Stimulated activated CD4-positive, alpha-beta T cell treated with anti-CD3 and anti-CD28 coated beads, TNF-alpha, amount 100 ng/mL, for 48 hours (primary cell): ENCODE measurements at places on chromosomes 5 and 9.
A peak's percentile ranks its signal among the peaks of the same experiment; 100 is the strongest.

DNA sequence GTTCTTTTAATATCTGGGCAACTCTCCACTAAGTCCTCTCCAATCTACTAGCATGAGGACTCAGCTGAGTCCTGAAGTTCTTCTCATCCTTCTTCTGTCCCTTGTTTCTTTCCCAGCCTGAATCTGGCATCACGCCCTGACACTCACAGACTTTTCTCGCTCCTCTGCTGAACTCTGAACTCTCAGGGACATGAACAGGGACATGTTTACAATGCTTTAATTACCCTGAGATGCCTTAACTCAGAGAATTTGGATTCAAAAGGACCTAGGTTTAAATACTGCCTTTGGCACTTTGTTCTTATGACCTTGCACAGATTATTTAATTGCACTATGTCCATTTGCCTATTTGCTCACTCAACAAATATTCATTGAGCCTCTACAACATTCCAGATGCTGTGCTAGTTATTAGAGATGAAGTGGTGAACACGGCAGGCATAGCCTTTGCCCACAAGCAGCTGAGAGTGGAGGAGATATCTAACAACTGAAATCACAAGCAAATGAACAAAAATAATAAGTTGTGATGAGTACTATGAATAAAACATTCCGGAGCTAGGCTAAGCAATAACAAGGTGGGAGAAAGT, 106.0 kb downstream of the ADRB2 start:
- DNase-seq = no peak

DNA sequence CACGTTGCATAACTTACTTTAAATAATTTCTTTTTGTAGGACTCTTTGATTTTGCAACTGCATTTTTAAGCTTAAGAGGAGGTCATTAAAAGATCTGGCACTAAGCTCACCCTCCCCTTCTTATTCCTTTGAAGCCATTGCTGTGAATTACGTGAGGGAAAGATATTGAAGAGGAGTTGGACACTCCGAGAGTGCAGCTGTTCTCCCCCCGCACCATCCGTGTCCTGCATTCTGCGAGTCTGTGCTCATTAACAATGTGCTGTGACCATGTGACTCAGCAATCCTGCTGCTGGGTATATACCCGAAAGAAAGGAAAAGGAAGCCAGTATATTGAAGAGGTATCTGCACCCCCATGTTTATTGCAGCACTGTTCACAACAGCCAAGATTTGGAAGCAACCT, 40.0 kb downstream of the NXNL2 start:
- no peak for DNase-seq

- peak; percentile 46 for DNase-seq
These were observed 10.3 kb upstream of the PCDHB1 start for GRCh38 chr5:141040771-141041426.

DNA sequence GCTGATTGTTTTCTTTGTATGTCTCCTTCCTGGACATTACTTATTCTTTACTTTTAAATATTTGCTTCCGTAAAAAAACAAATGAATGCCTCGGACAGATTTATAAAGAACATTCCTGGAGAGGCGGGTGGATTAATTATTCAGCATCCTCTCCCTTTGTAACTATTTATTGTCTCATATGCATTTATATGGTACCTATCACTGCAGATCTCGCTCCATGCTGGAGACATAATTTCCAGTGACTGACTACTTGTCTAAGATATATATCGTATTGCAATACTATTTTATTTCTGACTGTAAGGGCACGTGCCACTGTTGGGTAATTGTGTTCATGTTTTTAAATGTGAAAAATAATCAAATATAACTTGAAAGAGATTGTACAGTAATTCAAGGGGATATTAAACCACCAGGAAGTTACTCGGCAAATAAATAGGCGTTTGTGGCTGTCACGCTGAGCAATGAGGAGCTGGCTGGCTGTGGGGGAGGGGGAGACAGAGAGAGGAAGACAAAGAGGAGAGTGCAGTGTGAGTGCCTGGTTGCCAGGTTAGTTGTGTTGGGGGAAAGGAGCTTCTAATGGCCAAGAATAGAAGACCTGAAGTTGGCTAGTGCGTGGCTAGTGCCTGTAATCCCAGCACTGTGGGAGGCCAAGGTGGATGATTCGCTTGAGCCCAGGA, 131.8 kb upstream of the GABRP start:
- DNase-seq = no peak

- no peak for DNase-seq
These were observed 91.6 kb downstream of the ZSWIM6 start for GRCh38 chr5:61423487-61424145.

DNA sequence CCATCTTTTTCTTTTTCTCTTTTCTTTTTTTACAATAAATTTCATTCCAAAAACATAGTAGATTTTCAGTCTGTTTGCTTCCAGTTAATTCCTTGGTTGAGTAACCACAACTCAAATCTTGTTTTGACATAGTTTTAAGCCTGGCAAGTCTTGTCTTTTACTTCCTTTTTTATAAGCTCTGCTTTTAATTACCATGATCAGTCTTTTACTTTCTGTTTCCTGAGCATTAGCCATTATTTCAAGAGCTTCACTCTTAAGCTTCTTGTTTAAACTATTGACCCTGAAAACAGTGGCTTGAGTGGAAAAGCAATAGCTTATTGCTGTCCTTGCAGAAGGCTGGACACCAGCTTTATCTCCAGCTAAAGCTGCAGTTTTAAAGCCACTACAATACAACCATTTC, 1363.3 kb downstream of the MAT2B start:
- DNase-seq = no peak

DNA sequence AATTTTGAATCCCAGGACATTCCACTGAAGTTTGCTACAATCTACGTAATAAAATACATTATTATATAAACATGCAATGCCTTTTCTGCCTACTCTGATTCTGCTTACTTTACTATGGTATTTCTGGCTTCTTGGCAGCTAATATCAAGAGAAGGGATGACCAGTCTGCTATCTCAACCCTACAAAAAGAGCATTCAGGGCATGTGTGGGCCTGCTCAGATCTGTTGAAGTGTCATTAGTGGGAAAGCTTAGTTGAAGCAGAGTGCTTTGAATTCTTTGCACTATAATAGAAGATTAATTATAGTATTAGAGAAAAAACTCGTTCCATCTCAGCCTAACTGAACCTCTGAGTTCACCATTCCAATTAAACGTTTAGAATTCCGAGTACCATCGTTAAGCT, 339.5 kb upstream of the ISL1 start:
- no peak for DNase-seq

DNA sequence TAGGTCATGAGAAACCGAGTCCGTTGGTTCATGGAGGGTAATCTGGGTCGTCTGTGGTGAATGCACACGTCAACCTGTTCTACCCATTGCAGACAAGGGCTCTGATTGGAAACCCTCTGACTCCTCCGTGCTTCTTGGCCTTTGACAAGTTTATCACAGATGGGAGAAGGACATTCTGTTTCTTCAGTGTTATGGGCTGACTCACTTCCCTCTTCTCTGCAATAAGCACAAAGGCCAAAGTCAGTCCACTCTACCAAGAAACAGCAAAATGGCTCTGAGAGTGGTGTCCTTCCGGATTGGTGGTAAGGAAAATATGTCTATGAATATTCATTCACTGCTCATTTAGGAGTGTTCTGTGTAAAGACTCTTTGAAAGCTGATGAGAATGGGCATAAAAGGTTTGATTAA, 89.3 kb downstream of the FEM1C start:
- DNase-seq = no peak

DNA sequence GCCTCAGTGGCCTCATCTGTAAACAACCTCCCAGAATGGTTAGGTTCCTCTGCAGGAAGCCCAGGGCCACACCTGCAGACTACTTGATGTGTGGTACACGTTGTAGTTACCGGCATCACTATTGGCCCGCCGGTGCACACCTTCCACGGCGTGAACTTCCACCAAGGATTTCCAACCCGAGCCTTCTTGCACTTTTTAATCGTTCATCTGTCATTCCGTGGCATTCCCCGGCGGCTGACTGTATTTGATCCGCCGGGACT, 5.3 kb upstream of the TRIM41 start:
- DNase-seq = no peak

- DNase-seq = peak; percentile 5
These were observed 141.0 kb downstream of the CDK5RAP2 start for GRCh38 chr9:120438836-120439546.

GRCh38 chr9:130845254-130845653, 10.2 kb downstream of the ABL1 start:
- DNase-seq = no peak

GRCh38 chr9:21591221-21592062, 109.3 kb upstream of the IFNE start:
- peak; percentile 41 for DNase-seq

DNA sequence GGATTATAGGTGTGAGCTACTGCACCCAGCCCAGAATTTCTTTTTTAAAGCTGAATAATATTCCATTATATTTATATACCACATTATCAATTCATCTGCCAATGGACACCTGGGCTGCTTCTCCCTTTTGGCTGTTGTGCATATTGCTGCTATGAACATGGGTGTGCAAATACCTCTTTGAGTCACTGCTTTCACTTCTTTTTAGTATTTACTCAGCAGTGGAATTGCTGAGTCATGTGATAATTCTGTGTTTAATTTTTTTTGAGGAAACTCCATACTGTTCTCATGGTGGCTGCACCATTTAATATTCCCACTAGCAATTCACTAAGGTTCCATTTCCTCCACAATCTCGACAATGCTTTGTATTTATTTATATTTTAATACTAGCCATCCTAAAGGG, 36.1 kb upstream of the KIF4B start:
- no peak for DNase-seq

GRCh38 chr5:156991714-156992113, 28.7 kb upstream of the TIMD4 start:
- DNase-seq = no peak

DNA sequence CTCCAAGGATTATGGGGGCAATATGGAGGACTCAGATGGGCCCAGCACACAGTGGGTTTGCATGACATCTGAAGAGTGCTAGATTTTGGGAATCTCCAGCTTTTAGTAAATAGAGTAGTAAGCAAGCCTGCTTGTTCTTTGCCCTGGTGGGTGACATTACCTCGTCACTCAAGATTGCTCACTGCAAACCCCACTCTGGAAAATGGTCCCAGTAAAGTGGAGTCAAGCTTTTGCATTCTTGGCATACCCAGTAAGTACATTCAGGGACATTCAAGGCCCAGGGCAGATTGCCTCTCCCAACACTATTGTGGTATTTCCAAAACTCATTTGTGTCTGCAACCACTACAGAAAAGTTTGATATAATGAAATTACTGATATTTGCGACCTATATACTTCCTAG, 118.5 kb downstream of the INVS start:
- DNase-seq = no peak
